Upper lobe of right lung (tissue), 1 donor: ENCODE measurements at places on chromosomes 7 and 10. TPM values are rescaled to one million over a fixed set of nuclear protein-coding genes. Genes with fewer than 3 reads are reported as not detected.

DNA sequence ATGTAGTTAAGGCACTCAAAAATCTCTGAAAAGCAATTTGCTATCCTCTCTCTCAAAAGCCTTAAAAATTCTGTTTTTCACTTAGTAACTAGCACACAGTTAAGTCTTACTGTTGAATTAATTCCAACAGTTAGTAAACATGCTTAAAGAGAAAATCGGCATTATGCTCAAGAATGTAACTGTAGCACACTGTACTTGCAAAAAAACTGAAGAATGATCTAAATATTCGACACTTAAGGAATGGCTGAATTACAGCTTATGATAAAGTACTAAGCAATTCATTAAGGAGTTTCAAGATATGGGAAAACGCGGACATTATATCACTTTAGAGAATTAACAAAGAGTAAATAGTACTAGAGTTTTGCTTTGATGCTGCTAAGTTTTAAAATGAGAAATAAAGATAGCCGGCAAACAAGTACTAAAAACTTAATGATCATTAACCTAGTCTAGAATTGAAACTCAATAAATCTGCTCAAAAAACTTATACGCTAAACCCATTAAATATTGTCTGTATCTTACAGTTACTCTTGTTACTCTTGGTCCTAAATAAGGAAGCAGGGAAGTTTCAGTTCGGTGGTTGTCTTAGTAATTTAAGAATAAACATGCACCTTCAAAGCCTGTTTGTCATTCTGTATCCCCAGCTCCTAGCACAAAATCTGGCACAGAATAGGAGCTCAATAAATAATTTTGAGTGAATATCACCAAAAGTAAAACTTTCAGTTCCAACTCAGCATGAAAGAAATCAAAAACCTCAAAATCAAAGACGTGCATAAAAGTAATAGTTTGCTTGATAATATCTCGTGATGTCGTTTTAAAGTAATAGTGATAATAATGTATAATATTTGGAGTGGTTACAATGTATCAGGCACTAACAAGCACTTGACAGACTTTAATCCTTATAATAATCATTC is 1.2 kb downstream of the TRDMT1 start:
- H3K27ac ChIP-seq = peak overlapping the region; percentile 96
- DNase-seq = no peak
- peak overlapping the region; percentile 65 for H3K4me3 ChIP-seq
- no peaks in the 10 kb centered on the region for H3K27me3 ChIP-seq
- H3K4me1 ChIP-seq = peaks cover 11% of the 10 kb centered on the region

FAM180A gene
- 6.8 TPM for total RNA-seq

NKX1-2 gene
- total RNA-seq = not detected

FAM171A1 gene
- 17.3 TPM for total RNA-seq

PLXDC2 gene
- total RNA-seq = 129 TPM
